NCI-H460 (cell line): ENCODE measurements at places on chromosomes 1 and 21. TPM values are rescaled to one million over a fixed set of nuclear protein-coding genes. Genes with fewer than 3 reads are reported as not detected.

The MPZ gene
- 54.3 and 54.9 TPM in 2 replicates for total RNA-seq

The LCE1A gene
- total RNA-seq, result not detected in 2 replicates

The OVAAL gene
- not detected in 2 replicates for total RNA-seq

The PRELP gene
- not detected in 2 replicates for total RNA-seq

The TRIM17 gene
- total RNA-seq, result not detected in 2 replicates

The C1orf141 gene
- total RNA-seq, result not detected in 2 replicates

The GBP7 gene
- total RNA-seq, result not detected in 2 replicates

The PTPN22 gene
- not detected in 2 replicates for total RNA-seq

The PRDM2 gene
- total RNA-seq, result 7.0 and 7.2 TPM in 2 replicates

The PEAR1 gene
- 0.27 and 0.29 TPM in 2 replicates for total RNA-seq

The TSSK3 gene
- 0.57 and 0.98 TPM in 2 replicates for total RNA-seq

The ST6GALNAC5 gene
- total RNA-seq, result 0.23 and 0.32 TPM in 2 replicates

The SETD4 gene
- 12.6 and 13.1 TPM in 2 replicates for total RNA-seq

DNA sequence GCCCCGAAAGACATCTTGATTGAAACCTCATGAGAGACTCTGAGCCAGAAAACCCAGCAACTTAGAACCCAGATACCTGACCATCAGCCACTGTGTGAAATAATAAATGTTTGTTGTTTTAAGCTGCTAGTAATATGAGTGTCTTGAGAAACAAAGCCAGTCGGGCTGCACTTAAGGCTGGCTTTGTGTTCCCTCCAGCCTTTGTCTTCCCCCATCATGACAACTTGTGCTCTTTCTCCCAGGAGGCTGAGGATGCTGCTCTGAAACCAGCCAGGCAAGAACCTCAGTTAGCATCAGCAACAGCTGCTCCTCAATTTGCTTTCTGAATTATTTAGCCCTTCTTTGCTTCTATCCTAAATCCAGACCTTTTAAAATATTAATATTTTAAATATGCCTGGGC, 78.2 kb downstream of the SLC16A1 start:
- DNase-seq, result no peak

- DNase-seq, result no peak
These were observed 987.9 kb downstream of the PLA2G4A start for GRCh38 chr1:187816646-187817045.

GRCh38 chr1:24805534-24806301, 60.5 kb downstream of the CLIC4 start:
- no peak for DNase-seq

GRCh38 chr21:36640721-36641244, 58.1 kb upstream of the SIM2 start:
- DNase-seq, result no peak

DNA sequence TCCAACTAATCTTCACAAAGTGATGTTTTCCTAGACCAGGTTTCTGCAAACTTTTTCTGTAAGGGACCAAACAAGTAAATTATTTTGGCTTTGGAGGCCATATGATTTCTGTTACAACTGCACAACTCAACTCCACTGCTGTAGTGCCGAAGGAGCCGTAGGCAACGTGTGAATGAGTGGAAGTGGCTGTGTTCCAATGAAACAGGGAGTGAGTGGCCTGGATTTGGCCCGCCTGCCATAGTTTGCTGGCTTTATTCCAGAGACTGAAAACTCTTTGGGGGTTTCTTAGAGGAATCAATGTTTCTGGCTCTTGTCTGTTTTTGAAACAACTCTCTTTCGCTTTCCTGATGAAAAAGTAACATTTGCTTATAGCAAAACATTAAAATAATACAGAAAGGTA, 12.6 kb upstream of the ACTL8 start:
- DNase-seq, result no peak

GRCh38 chr1:107940017-107940577, 24.9 kb downstream of the VAV3 start:
- no peak for DNase-seq

GRCh38 chr1:157056269-157056668, 10.7 kb upstream of the ARHGEF11 start:
- no peak for DNase-seq

DNA sequence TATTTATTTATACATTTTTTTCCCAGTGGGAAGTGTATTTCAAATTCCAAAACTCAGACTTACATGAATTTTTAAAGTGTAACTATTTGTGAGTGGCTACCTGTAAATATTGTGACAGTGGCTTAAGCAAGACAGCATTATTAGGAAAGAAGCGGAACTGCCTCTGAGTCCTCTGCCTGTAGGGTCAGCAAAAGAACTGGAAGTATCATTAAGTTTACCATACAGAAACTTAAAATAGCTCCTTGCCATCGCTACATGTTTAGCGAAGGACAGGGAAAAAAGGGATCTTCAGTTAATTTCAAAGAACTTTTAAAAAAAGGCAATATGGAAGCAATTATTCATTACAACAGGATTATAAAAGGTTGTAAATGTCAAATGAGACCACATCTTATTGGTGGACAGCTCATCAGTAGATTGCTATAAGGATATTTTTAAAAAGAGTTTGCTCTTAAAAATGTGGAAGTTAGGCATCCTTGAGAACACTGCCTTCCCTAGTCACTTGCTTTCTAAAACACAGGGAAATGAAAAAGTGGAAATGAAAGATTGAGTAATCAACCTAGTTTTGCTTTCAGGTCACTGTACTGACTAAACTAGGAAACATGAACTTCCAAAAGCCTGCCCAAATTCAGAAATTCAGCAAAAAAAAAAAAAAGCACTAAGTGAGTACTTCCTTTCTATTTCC, 39.2 kb downstream of the NSL1 start:
- no peak for DNase-seq

GRCh38 chr21:45774291-45774690, 130.8 kb downstream of the PCBP3 start:
- no peak for DNase-seq

GRCh38 chr1:194084755-194085154, 898.3 kb upstream of the B3GALT2 start:
- DNase-seq, result no peak

- DNase-seq, result no peak
These were observed 90.4 kb downstream of the HHAT start for GRCh38 chr1:210418863-210419650.

DNA sequence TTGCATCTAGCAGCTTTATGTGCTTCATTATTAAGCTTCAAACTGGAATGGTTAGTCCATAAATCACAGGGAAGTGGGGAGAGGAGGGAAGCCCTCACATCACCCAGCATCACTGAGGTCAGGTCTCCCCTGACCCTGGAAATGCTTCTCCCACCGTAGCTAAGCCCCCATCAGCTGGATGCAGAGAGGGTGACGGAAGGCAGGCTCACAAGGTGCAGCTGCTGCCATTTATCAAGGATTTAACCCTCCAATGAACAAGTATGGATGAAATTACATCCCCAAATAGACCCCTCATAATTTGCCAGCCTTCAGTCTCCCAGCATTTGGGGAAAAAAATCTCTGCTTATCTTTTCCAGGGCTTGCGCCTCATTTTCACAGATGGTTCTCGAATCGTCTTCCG, 60.8 kb downstream of the PGM1 start:
- DNase-seq, result no peak

DNA sequence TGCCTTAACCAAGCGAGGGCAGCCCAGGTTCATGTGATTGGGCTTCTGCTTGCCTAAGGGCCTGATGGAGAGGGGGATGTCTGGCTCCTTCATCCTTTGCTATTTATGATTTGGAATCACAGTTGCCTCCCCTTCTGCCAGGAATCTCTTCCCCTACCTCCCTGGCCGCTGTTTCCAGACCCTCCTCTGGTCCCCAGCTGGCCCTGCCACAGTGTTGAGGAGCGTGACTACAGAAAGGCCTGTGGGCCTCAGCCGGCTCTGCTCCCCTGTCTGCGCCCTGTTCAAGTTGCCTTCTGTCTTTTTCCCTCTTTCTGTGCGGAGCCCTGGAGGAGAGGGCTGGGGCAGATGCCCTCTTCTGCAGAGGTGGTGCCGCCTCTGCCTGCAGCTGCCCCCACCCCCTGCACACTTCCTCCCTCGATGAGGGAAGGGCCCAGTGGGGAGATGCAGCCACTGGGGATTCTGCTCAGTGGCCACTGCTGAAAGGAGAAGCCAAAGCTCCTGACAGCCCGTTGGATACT, 6.5 kb downstream of the KIAA1614 start:
- no peak for DNase-seq

GRCh38 chr1:227766653-227767277, 31.5 kb downstream of the SNAP47 start:
- DNase-seq, result no peak

- no peak for DNase-seq
These were observed 915.2 kb downstream of the TTLL7 start for GRCh38 chr1:83083589-83084224.

GRCh38 chr1:228212415-228212965, 4.6 kb downstream of the OBSCN start:
- DNase-seq, result no peak

- no peak for DNase-seq
These were observed 121.2 kb downstream of the TRABD2B start for GRCh38 chr1:47875831-47876586.

DNA sequence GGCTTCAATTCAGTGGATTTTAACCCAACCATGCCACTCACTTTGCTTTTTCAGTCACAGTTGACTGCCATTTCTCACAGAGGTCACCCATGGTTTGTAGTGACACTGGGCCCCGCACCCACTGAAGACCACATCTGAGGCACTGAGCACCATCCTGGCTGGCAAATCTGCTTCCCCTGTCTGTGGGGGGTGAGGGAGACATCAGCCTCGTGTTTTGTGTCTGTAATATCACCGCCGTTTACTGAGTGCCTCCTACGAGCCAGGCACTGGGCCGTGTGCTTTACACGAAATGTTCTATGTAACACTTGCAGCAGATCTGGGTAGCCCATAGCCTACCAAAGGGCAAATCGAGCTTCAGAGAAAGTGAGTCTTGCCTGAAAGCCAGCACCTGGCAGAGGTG, 161.8 kb downstream of the PGBD5 start:
- no peak for DNase-seq

- DNase-seq, result no peak
These were observed 181.9 kb downstream of the FGGY start for GRCh38 chr1:59478822-59479221.

DNA sequence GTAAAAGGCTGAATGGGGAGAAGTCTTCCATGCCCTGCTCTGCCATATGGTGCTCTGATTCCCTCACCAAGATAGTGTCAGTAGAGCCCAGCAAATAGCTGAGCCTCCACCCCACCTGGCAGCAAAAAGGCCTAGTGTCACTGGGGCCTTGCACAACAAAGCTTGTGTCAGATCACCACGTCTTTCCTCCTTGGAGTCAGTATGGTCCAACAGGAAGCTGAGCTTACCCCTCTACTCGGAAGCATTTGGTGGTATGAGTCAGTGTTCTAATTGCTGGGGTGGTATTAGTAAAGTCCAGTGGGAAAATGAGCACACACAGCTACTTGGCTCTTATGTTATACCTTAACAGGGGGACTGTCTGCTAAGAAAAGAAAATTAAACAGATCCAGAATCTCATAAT, 18.7 kb upstream of the RRP15 start:
- no peak for DNase-seq

DNA sequence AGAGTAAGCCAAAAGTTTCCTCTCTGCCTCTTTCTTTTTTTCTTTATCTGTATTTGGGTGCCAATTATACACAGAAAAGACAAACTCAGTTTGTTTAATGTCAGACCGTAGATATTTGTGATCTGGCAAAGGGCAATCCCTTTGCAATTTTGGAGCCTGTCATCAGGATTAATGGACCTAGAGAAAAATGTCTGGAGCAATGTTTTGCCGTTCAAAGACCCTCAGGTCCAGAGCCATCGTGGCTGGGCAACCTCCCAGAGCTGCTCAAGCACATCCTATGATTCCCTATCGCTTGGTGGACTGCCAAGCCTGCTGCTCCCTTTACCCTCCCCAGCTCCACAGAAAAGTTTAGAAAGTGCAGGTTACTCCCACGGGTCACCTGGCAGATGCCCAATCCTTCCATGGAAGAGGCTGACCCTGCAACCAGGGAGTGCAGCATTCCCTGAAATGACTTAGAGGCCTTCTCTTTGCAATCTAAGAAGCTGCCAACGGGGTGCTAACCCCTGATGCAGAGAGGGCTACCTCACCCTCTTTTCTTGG, 112.5 kb upstream of the NGF start:
- no peak for DNase-seq

DNA sequence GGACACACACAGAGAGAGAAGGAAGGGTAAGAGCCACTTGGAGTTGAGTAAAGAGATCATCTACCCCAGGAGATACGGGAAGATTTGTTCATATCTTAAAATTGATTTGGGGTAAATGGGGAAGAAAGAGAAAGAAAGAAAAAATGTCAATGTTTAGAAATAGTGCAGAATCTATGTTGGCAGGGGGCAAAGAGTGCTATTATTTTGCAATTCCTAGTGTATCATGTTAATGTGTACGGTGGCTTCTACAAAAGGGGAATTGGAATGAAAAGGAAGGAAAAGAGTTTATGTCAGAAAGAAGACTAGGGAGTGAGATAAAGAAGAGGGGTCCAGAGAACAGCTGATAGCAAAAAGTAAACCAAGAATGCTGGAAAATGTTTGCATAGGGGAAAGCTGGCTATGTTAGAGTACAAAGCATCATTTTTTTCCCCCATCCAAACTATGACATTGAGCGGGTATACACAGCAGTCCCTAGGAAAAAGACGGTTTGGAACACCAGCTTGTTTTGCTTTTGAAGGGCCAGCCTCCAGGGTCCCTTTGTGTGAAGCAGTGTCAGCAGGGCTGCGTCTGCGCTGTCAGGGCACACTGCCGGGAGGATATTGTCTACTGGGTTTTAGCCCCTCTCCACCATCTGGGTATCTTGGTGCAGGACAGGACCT, 10.8 kb downstream of the LRRC8D start:
- DNase-seq, result no peak

DNA sequence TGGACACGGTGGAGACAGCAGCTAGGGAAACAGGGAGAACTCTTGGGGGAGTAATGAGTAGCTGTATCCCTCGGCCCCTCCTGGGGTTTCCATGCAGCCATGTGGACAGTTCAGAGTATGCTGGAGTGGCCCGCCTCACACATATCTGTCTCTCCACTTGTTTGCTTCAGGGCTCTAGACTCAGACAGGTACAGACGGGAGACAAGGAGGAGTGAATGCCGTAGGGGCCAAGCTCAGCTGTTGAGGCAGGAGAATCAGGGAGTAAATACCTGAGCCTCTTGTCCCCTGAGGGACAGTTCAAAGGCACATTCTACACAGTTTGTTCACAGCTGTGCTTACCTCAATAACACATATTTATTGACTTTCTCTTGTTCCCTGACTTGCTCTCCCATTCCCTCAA, 7.7 kb upstream of the PTGFRN start:
- no peak for DNase-seq

GRCh38 chr1:63976006-63976405, 202.2 kb downstream of the ROR1 start:
- DNase-seq, result no peak

DNA sequence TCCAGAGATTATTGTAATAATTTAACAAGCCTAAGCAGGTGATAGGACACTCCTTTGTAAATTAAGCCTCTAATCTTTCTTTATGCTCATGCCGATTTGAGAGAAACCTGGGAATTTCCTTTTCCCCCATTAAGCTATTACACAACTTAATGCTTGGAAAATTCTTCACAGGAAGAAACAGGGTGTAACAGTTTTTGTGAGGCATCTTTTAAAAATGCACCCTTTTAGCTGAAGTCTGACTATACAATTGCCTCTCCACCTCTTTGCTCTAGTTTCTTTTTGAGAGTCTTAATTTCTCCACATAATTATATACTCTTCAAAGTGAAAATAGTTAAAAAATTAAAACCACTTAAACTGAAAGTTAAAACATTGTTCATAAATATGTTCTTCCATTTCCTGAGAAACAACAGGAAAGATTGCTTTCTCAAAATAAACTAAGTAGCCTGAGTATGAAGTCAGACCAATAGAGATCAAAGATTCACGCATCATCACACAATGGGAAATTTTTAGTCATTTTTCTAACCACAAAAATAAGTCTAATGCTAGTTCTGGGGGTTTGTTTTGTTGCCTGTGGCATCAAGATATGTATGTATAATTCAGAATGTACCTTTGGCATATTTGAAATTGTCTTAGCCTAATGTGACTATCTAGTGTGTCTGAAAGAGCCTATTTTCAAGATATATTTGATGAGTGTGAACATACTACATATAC, 34.7 kb downstream of the LRRC8D start:
- DNase-seq, result no peak
